Subcutaneous adipose tissue (tissue), 4 donors: ENCODE measurements at places on chromosomes 7 and 10. TPM values are rescaled to one million over a fixed set of nuclear protein-coding genes. Genes with fewer than 3 reads are reported as not detected.

The RASA4B gene
- total RNA-seq: 8.5 TPM

The PTPRZ1 gene
- total RNA-seq: 1.1 TPM

The FFAR4 gene
- 1.7 TPM for total RNA-seq

The RPEL1 gene
- total RNA-seq: not detected

The FRA10AC1 gene
- 19.4 TPM for total RNA-seq

The CDC14C gene
- total RNA-seq: not detected

The ATOH7 gene
- not detected for total RNA-seq

The SLC16A9 gene
- total RNA-seq: 0.57 TPM

The SFRP4 gene
- 8.6 TPM for total RNA-seq

The ANXA8L1 gene
- not detected for total RNA-seq

The SEPTIN7 gene
- total RNA-seq: 187 TPM

The CTNNA3 gene
- 0.33 TPM for total RNA-seq

The FZD1 gene
- 6.4 TPM for total RNA-seq

The PON3 gene
- total RNA-seq: 4.3 TPM

The CYP3A4 gene
- 0.34 TPM for total RNA-seq

The INHBA gene
- total RNA-seq: 0.98 TPM

The CFTR gene
- not detected for total RNA-seq

The ACSL5 gene
- 50.5 TPM for total RNA-seq

The CCL24 gene
- total RNA-seq: not detected

The AGR2 gene
- total RNA-seq: not detected

The ABCB4 gene
- total RNA-seq: 0.88 TPM

The TMEM139 gene
- total RNA-seq: 0.66 TPM

The SFRP5 gene
- total RNA-seq: not detected

The AHCYL2 gene
- 22.6 TPM for total RNA-seq

The ACTL6B gene
- not detected for total RNA-seq

The RBP4 gene
- 628 TPM for total RNA-seq

The PDE6C gene
- total RNA-seq: not detected

The LRMDA gene
- 25.4 TPM for total RNA-seq

The KIF20B gene
- 4.1 TPM for total RNA-seq

The DNAH11 gene
- total RNA-seq: 1.5 TPM

The NXPH1 gene
- not detected for total RNA-seq

The SPDYE2B gene
- not detected for total RNA-seq

The C10orf62 gene
- not detected for total RNA-seq

The KLF14 gene
- 0.94 TPM for total RNA-seq

The CPA1 gene
- not detected for total RNA-seq

The CHAT gene
- not detected for total RNA-seq

The OPN1SW gene
- total RNA-seq: not detected

The ITIH5 gene
- 316 TPM for total RNA-seq

The STEAP1 gene
- 52.0 TPM for total RNA-seq

The CRYGN gene
- not detected for total RNA-seq

The CCL26 gene
- total RNA-seq: 1.5 TPM
